ENCODE measurements at places on chromosomes 12 and 14. TPM values are rescaled to one million over a fixed set of nuclear protein-coding genes. Genes with fewer than 3 reads are reported as not detected.

PLEKHG7 gene
- total RNA-seq, result not detected

TEX52 gene
- not detected for total RNA-seq

FITM1 gene
- total RNA-seq, result not detected

CIROP gene
- total RNA-seq, result not detected

ACOT4 gene
- total RNA-seq, result 0.19 TPM

RFLNA gene
- total RNA-seq, result not detected

NUAK1 gene
- 9.4 TPM for total RNA-seq

GRCh38 chr14:90387206-90387760, 9.5 kb upstream of the CALM1 start:
- DNase-seq, result no peak

- peak; percentile 64 for DNase-seq
Observed at GRCh38 chr12:124524231-124524925, 43.0 kb downstream of the NCOR2 start.

GRCh38 chr12:105574056-105574715, 243.7 kb downstream of the C12orf75 start:
- DNase-seq, result no peak

DNA sequence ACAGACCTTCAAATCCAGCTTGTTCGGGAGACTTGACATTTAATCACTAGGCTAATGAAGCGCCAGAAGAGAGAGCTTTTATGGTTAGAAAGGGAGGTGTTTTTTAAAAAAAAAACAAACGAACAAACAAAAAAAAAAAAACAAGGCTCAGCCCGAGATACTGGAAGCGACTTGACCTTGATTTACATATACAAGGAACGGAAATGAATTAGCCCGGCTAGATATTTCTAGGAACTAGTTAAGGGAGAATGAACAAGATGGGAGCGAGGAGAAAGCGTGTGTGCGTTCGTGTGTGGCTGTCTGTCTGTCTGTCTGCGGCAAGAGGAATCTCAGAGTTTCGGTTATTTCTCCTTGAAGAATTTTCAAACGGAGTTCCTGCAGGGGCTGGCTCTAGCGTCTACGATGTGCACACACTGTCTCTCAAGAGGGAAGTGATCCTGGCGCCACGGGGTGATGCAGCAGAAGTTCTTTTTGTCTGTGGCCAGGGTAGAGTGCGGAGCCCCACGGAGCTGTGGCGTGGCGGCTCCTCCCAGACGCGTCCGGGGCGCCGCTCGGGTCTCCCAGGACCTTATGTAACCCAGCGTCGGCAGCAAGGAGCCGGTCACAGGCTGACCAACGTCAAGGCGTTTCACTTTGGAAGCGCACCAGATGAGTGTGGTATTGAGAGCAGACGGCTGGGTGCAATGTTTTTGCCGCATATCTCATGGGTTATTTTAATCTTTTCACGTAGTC, 18.8 kb downstream of the SOCS2 start:
- peak; percentile 68 for DNase-seq

DNA sequence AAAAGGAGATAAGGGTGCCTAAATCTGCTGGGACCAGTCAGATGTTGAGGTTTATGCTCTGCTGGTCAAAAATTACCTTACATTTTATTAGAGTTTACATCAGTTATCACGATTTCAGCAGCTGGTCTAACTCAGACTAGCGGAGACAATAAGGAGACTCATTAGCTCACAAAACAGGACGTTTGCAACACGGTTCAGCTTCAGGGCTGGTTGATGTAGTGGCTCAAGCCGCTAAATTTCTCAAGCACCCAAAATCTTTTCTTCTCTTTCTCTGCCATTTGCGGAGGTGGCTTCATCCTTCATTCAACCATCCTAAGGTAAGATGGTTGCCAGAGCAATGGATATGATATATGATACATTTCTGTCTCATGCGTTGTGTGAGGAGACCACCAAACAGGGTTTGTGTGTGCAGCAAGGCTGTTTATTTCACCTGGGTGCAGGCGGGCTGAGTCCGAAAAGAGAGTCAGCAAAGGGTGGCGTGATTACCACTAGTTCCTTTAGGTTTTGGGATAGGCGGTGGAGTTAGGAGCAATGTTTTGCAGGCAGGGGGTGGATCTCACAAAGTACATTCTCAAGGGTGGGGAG, 30.3 kb upstream of the CLIP1 start:
- DNase-seq, result no peak

DNA sequence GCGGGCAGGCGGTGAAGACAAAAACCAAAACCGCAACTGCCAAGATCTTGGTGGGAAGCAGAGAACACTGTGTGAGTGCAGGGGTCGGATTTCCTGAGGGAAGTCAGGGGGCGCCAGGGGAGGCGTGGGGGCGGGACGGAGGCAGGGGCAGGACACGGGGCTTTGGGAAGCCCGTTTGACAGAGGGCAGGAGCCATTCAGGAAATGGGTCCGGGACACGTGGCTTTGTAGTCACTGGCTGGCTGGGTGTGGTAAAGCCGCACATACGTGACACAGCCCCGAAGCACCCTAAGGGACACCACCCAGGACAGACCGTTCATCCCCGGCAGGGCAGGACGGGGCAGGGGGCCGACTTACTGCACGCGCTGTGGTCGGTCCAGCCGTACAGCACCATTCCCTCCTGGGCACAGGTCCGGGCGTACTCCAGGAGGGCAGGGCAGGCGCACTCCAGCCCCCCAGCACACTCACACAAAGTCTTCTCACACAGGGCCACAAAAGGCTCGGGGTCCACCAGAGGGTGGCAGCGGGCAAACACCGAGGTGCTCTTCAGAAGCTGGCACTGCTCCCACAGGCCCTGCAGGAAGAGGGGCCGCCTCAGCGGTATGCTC, 49.4 kb downstream of the VWF start:
- DNase-seq, result no peak

GRCh38 chr12:13900718-13901117, 80.7 kb downstream of the GRIN2B start:
- no peak for DNase-seq

DNA sequence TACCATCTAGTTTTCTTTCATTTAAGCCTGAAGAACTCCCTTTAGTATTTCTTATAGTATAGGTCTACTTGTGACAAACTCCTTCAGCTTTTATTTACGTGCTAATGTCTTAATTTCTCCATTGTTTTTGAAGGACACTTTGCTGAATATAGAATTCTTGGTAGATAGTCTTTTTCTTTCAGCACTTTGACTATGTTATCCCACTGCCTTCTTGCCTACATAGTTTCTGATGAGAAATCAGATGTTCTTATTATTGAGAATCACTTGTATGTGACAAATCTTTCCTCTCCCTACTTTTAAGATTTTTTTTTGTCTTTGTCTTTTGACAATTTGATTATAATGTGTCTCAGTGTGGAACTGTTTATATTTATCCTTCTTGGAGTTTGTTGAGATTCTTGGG, 5.1 kb upstream of the MIS18BP1 start:
- no peak for DNase-seq

All from H4 (cell line).